ENCODE measurements at places on chromosomes 12 and 14. TPM values are rescaled to one million over a fixed set of nuclear protein-coding genes. Genes with fewer than 3 reads are reported as not detected.

- DNase-seq: peak; percentile 55
Observed at GRCh38 chr12:109771746-109772621, 58.4 kb downstream of the FAM222A start.

- no peak for DNase-seq
Observed at GRCh38 chr14:95644981-95645380, 41.2 kb upstream of the TCL1B start.

APOF gene
- total RNA-seq: not detected

DNA sequence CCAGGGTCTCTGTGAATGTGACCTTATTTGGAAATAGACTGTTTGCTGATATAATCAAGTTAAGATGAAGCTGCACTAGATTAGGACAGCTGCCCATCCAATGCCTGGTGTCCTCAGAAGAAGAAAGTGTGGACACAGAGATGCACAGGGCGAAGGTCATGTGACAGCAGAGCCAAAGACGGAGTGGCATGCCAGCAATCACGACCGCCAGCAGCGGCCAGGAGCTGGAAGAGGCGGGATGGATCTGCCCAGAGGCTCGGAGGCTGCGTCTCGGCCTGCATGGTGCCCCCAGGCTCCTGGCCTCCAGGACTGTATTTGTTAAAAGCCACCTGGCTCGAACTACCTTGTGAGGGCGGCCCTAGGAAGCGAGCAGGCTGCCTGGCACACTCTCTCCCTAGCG lies 76.5 kb downstream of the RFLNA start:
- no peak for DNase-seq

- no peak for DNase-seq
Observed at GRCh38 chr12:132191715-132192553, 47.7 kb downstream of the NOC4L start.

PLEKHH1 gene
- 30.0 TPM for total RNA-seq

ANO4 gene
- total RNA-seq: 16.6 TPM

- DNase-seq: no peak
Observed at GRCh38 chr12:67237231-67237630, 31.9 kb upstream of the CAND1 start.

PITPNM2 gene
- total RNA-seq: 15.5 TPM

VWF gene
- 51.5 TPM for total RNA-seq

DNA sequence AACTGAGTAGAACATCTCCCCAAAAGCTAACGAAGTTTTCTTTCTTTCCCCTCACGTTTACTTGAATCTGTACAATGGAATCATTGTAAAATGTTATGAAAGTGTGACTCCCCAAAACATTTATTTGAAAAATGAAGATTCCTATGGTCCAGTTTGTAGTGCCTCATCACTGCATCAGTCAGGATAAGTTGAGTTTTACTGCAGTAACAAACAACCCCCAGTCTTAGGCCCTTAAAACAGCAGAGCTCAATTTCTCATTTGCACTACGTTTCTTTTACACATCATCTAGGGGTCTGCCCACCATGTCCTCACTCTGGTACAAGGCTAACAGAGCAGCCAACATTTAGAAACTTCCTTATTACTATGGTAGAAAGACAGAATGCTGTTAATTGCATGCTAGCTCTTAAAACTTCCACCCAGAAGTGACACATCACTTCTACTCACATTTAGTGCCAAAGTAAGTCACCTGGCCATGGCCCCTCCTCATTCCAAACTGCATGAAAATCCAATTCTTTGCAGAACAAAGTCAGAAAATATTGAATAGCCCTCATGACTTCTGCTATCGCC lies 546.4 kb downstream of the MED13L start:
- no peak for DNase-seq

- DNase-seq: no peak
Observed at GRCh38 chr14:96568621-96569020, 66.4 kb downstream of the PAPOLA start.
